Hepatocyte (in vitro differentiated cells): ENCODE measurements at places on chromosomes 5 and 9.

GRCh38 chr5:115415143-115415491 lies 118.7 kb upstream of the CCDC112 start:
- DNase-seq = peak; percentile 74

DNA sequence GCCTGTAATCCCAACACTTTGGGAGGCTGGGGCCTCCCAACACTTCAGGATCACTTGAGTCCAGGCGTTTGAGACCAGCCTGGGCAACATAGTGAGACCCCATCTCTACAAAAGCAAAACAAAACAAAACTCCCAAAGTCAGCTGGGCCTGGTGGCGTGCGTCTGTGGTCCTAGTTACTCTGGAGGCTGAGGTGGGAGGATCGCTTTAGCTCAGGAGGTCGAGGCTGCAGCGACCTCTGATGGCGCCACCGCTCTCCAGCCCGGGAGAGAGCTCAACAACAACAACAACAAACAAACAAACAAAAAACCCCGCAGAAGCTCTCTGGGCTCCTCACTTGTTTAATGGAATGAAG lies 528 bp downstream of the ACOT12 start:
- DNase-seq = no peak

- DNase-seq = no peak
These were observed 203.9 kb downstream of the ICE1 start for GRCh38 chr5:5626412-5626811.

- no peak for DNase-seq
These were observed 485.3 kb upstream of the DMAC1 start for GRCh38 chr9:8284884-8285283.

DNA sequence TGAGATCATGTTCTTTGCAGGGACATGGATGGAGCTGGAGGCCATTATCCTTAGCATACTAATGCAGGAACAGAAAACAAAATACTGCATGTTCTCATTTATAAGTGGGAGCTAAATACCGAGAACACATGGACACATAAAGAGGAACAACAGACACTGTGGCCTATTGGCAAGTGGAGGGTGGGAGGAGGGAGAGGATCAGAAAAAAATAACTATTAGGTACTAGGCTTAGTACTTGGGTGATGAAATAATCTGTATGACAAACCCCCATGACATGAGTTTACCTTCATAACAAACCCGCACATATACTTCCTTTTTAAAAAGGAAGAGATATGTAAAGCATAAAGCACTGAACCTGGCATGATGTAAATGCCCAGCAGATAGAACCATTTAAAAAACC lies 99.0 kb downstream of the MEGF10 start:
- DNase-seq = no peak

DNA sequence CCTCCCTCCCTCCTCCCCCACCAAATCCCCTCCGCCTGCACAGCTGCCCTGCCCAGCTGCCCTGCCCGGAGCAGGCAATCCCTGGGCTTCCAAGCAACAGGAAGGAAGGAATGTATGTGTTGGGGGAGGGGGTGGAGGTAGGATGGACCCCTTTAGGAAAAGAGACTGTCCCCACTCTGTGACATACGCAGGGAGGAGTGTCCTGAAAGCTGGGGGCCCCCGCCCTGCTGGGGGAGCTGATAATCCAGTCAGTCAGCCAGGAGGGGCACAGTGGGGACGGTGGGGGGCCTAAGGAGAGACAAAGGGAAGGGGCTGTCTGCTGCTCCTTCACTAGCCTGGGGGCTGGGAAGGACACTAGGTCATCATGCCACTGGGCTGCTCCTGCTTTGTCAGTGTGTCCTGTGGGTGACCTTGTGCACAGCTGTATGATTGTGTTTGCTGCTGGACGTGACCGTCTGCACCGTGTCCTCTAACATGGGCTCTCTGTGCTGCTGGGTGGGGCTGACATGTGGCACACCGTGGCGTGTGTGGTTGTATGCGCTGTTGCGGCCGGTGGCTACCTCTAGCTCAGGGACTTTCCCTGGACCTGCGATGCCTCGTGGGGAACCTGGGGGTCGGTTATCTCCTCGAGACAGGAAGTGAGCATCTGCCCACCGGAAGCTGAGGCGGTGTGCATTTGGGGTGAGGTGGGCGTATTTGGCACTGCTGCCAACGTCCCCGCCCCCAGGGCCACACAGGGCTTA lies 3.0 kb downstream of the N4BP3 start:
- DNase-seq = no peak

DNA sequence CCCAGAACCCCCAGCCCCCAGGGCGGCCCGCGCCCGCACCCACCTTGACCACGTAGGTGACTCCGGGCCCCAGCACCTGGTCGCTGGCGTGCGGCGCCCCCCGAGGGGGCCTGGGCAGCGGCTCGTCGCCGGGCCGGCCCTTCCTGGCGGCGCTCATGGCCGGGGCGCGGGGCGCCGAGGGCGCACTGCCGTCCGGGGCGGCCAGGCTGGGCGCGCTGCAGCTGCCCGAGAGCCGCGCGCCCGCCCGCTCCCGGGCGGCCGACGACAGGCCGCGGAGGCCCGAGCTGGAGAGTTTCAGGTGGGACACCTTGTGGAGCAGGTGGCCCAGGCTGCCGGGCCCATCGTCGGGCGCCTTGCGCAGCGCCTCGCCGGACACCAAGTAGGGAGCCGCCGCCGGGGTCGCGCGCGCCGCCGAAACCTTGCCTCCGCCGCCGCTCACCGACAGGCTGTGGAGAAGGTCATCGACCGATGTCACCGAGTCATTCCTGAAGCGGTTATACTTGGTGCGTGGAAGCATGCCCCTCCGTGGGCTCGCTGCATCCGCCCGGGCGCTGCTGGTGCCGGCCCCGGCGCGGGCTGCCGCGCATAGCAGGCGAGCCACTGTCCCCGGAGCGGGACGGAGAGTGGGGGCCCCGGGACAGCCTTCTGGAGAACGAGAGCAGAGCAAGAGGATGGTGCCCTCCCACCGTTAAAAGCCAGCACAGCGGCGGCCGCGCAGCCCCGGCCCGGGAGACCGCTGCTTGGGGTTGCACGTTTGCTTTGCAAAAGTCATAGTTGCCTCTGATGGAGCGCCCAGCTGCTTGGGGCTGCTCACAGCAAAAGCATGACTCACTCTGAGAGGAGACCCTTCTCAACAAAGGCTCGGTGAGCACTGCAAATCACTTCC lies at the start of gene SHC3:
TSS of gene SHC3 (minus strand) at position 875 of the 886 bp plus-strand sequence. CDS start at position 517, 358 bp downstream.
- DNase-seq = peak; percentile 23

DNA sequence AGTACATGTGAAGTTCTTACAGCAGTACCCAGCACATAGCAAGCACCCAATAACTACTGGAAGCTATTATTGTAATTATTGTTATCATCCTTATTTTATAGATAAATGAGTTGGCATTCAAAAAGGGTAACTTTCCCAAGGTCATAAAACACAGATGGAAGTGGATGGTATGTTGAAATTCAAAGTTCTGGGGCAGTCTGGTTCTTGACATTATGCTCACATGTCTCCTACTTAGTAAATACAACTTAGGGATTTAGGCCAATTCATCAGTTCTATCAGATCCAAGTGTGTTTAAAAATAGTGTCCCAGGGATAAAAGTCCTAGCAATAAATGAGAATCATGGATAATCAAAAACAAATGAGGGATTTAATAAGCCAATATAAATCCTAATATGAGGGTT lies 265.2 kb downstream of the ADAMTSL1 start:
- no peak for DNase-seq

GRCh38 chr9:120926397-120926928 lies at the start of gene TRAF1:
Gene TRAF1, minus strand, starts transcription at chr9:120926796. Its CDS starts 721 bp downstream, at chr9:120926075.
- no peak for DNase-seq

DNA sequence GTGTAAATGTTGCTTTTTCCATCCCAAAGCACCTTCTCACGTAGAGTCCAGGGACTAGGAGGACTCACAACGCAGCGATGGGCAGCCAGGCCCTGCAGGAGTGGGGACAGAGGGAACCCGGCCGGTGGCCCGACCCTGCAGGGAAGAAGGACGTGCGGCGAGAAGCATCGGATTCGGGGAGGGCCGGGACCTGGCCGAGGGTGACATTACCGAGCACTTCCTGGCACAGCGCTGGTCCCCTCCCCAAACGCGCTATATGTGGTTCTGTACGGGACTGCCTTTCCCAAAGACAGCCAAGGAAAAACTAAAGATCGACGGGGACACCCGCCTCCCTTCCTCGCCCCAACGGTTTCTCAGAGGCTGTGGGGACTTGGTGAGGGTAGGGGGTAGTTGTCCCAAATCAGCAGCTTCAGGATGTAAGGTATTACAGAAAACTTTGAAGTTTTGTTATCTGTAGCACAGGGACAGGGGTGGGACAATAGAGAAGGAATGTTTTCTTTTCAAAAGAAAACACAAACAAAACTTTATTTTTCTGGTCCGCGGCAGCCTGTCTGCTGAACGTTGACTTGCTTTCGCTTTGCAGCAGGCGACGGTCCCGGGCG lies 887 bp upstream of the MAP3K1 start:
- DNase-seq = peak; percentile 28

DNA sequence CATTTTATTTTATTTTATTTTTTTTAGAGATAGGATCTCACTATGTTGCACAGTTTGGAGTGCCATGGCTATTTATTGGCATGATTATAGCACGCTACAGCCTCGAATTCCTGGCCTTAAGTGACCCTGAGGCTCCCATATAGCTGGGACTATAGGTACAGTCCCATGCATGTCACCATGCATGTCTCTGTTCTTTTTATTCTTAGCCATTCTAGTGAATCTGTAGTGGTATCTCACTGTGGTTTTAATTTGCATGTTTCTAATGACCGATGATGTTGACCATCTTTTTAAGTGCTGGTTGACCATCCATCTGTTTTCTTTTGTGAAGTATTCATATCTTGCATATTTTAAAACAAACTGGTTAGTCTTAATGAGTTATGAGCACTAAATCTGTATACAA lies 76.1 kb downstream of the SLC44A1 start:
- DNase-seq = no peak

DNA sequence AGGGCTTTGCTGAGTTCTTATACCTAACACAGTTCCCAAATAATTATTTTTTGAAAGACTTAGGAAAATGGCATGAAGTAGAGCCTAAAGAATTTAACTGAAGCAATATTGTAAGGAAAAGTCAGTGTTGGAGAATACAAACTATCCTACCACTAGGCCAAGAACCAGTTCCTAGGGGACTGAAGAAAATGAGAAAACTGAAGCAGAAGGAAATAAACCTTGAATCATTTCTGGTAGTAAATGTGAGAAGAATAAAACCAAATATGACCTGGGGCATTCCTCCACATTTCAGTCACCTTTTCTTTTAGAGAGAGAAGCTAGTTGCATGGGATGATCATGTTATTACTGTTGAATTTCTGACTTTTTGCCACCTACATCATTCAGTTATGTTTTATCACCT lies 1393.9 kb upstream of the C9orf72 start:
- no peak for DNase-seq

DNA sequence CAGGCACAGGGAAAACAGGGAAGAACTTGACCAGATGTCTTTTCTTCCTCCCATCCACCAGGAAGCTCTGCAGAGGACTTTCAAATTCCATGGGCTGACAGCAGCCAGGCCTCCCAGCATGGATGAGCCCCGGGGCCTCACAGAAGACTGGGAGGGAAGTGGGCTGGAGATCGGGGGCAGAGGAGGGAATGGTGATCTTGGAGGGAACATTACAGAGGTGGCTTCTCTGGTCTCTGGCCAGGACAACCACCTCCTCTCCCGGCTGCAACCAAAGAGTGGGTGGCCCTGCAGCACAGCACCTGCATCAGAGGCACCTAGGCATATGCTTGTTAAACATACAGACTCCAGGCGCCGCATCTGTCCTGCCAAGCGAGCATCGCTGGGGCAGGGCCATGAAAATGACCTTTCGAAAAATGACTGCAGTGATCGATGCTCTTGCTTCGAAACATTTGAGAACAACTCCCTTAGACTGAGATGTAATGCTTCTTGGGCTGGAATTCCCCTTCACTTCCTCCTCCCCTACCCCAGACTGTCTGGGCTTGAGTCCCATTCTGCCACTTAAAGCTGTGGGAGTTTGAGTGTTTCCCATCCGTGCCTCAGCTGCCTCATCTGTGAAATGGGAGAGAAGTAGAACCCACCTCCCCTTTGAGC lies 68.7 kb upstream of the UNC5A start:
- no peak for DNase-seq

GRCh38 chr9:4829969-4830368 lies 37.2 kb downstream of the RCL1 start:
- DNase-seq = no peak

DNA sequence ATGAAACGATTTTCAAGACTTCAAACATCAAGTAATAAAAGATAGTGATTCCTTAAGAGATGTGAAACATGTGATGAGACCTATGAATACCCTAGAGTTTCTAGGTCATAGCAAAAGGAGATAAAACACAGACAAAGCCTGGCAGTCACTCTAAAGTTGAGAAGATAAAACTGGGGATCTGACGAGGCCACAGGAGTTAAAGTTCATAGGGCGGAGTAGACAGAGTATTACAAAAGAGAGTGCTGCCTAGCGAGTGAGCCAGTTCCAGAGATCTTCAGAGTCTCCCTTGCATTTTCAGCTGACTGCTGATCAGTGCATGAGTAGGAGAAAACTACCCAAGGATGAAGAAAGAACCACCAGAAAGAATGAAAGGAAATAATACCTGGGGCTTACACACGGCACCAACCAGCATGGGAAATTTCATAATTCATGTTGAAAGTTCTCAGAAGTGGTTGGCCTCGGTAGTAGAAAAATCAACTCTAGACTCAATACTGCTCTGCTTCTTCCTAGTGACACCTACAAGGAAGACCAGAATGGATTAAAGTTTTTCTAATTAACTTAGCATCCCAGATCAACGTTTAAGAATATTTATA lies 30.4 kb downstream of the FBXO4 start:
- no peak for DNase-seq

GRCh38 chr5:927172-928015 lies 34.7 kb downstream of the TRIP13 start:
- no peak for DNase-seq

- DNase-seq = no peak
These were observed 576.7 kb upstream of the ACO1 start for GRCh38 chr9:31807574-31808256.

GRCh38 chr9:107219486-107220077 lies 63.5 kb upstream of the RAD23B start:
- no peak for DNase-seq
